ENCODE measurements at places on chromosomes 4 and X. TPM values are rescaled to one million over a fixed set of nuclear protein-coding genes. Genes with fewer than 3 reads are reported as not detected.

Gene FAM9C
- 0.07 TPM for total RNA-seq

Gene CHRNA9
- 2.8 TPM for total RNA-seq

GRCh38 chrX:4710618-4711433 is 997.4 kb upstream of the PRKX start:
- DNase-seq: no peak

DNA sequence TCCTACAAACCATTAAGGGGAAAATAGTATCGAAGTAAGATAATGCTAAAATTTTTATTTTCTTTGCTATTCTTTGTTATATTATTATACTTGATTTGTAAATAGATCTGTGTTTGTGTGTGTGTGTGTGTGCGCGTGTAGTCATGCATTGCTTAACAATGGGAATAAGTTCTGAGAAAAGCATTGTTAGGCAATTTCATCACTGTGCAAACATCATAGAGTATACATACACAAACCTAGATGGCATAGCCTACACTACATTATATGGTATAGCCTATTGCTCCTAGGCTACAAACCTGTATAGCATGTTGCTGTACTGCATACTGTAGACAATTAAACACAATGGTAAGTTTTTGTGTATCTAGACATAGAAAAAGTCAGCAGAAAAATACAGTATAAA is 17.1 kb downstream of the MTTP start:
- no peak for DNase-seq

DNA sequence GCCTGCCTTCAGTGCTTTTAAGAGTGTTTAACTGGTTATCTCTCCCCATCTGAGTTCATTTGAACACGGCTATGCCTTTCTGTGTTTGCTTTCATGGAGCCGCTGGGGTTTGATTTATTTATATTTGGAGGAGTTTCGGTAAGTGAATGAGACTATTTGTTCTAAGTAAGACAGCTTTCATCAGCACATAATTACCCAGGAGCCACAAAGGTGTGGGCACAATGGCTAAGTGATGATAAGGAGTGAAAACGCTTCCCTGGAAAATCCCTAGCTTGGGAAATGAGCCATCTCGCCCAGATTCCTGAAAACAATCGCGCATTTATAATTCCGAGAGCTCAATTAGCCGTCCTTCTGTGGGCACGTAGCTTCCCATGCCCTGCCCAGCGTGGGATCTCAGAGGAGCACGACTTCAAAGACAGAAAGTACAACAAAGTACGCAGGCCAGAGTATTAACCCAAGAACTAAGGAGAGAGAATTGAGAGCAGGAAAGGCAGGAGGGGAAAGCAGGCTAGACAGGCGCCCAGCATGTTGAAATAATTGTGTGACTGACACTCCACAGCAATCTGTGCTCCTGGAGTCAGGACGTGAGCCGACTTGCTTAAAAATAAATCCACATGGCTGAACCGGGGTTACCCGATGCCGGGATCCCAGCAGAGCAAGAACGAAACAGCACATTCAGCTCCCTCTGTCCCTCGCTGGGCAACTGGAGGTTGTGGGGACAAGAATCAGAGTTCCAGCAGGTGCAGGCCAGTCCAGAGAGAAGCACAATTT is 99.0 kb downstream of the DHRSX start:
- no peak for DNase-seq

- DNase-seq: no peak
Observed at GRCh38 chrX:145213504-145213903, 33.8 kb upstream of the SPANXN1 start.

- no peak for DNase-seq
Observed at GRCh38 chr4:10535912-10536311, 78.7 kb upstream of the ZNF518B start.

Data from H7 (cell line).